Right forelimb (tissue), 1 donor: ENCODE measurements at places on chromosomes 3 and 15.

DNA sequence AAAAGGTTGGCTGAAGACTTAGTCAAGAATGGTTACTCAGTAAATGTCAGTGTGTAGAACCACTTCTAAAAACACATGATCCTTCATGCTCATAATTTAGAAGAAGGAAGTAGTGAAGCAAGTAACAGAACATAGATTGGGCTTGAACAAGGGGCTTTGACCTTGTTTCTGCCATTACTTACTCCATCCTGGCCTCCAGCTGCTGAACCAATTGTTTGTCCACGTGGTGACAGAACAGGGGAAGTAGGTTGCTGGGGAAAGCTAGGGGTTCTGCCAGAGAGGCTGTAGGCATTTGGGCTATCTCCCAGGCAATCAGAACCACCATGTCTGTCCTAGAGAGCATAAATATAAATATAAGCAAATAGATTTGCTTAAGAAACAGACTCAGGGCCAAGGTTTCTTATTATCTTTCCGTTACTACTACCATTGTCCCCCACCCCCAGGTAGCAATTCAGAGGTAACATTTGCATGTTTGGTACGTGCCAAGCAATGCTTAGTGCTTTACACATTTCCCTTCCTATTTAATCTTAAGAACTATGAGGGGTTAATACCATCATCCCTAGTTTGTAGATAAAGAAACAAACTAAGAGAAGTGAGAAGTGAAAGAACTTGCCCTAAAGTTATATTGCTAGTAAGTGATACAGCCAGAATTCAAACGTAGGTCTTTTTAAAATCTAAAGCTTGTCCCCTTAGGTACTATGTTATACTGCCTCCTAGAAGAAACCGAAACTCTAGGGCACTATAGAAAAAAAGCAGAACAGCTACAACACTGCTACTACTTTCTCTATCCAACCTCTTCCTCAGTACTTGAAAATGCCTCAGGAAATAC is 3.0 kb upstream of the SPG11 start:
- DNase-seq, result no peak

DNA sequence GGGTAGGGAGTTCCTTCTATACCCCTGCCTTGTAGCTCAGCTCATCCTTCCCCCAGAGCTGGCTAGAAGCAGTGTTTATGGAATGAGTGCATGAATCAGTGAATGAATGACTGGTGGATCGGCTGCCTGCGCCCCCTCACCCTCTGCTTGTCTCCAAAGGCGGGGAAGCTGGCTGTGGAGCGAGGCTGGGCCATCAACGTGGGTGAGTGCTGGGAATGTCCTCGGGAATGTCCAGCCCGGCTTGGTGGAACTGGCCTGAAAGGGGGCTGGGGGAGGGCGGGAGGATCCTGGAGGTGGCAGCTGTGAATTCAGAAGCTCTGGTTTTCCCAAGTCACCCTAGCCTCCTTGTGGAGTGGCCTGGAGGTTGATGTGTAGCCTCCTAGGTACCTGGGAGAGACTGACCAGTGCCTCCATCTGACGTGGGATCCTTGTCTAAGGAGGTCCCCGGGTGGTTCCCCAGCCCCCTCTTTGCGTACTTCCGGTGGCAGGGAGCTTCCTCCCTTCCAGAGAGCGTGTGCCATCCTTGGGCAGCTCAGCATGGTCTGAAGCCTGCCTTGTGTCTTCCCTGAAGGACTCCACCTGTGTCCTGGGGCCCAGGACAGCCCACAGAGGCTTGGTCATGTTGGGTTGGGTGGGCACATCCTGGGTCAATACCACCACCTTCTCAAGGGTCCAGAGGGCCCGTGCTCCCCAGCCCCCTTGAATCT is 18.4 kb downstream of the HDAC11 start:
- no peak for DNase-seq

DNA sequence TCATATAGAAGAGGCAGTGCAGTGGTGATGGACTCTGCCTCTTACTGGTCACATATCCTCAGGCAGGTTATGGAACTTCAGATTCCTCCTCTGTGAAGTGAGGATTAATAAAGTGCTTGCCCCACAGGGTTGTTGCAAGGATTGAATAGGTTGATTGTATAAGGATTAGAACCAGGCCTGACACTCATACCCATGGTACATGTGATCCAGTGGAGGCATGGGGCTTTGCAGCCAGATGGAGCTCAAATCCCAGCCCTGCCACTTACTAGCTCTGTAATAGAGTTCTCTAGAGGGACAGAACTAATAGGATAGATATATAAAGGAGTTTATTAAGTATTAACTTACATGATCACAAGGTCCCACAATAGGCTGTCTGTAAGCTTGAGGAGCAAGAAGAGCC is 184.6 kb upstream of the EIF1B start:
- DNase-seq, result no peak

DNA sequence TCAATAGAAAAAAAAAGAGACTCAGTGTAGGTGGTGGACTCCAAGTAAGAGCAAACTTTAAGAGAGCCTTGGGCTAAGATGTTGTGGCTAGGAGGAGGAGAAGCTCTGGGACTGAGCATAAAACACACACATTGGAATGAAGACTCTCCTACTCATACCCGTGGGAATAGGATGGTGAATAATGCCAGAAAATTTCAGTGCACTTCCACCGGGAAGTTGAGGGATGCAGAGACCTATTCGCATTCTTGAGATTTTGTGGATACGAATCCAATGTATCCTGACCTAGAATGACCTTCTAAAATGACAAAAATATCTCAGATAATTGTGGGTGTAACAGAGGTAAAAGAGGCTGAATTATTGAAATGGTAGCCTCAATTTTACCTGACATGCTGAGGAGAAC is 388.7 kb upstream of the SGO1 start:
- no peak for DNase-seq

DNA sequence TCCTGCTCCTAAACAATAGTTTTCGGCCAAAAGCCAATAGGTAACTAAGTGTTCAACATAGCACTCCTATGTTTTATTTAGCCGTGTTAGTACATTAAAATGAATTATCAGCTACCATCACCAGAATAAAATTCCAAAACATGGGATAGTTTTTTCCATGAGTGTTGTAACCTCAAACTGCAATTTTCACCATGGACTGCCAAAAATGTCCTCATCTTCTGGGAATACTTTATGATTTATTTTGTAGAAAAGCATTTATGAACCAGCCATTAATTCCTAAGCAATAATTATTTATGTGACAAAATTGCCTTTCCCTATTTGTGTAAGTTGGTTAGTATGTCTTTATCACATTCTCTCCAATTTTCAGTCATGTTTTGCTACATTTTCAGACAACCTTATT is 438.1 kb downstream of the NAALADL2 start:
- no peak for DNase-seq
